ENCODE measurements at places on chromosomes 7 and 10. TPM values are rescaled to one million over a fixed set of nuclear protein-coding genes. Genes with fewer than 3 reads are reported as not detected.

DNA sequence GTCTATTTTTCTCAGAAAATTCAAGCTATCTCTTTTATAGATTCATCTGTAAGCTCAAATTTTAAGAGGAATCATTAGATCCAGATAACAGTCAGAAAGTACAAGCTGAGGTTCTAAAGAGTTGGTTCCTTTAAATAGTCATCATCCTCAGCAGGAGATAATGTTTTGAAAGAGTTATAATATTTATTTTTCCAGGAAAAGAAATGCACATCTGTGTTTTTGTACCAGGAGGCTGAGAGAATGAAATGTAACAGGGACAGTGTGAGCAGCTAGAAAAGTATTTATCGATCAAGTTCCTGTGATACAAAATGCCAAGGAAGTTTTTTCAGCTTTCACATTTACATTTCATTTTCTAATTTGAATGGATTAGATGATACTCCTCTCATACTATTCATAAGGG lies 120.2 kb upstream of the LRRTM3 start:
- no peaks in the 10 kb centered on the region for H3K36me3 ChIP-seq
- no peak for DNase-seq
- H3K4me3 ChIP-seq: no peak overlapping the region
- no peaks in the 10 kb centered on the region for H3K4me1 ChIP-seq

GRCh38 chr7:133479456-133480065 lies 226.7 kb downstream of the EXOC4 start:
- H3K4me1 ChIP-seq: no peaks in the 10 kb centered on the region
- DNase-seq: no peak
- H3K36me3 ChIP-seq: peaks cover 7% of the 10 kb centered on the region
- H3K27ac ChIP-seq: no peak overlapping the region

Gene FAM237B
- not detected for total RNA-seq

DNA sequence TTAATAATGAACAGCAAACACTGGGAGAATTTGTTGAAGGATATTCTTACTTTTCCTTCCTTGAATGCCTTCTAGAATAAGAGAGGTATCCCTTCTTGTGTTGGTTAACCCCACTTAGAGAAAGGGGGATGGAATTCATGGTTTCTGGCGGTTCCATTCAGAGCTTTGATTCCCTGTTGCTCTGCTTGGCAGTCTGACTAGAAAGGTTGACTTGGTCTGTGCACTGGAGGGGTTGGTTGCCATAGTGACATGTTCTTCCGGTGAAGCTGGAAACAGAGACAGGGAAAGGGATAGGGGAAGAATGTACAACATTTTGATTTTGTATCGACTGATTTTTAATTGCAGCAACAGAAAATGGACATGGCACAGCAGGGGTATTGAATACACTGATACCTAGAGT lies 2.5 kb downstream of the TMEM178B start:
- peaks cover 59% of the 10 kb centered on the region for H3K27me3 ChIP-seq
- H3K4me1 ChIP-seq: peaks cover 23% of the 10 kb centered on the region
- H3K27ac ChIP-seq: no peak overlapping the region
- H3K4me3 ChIP-seq: no peak overlapping the region

DNA sequence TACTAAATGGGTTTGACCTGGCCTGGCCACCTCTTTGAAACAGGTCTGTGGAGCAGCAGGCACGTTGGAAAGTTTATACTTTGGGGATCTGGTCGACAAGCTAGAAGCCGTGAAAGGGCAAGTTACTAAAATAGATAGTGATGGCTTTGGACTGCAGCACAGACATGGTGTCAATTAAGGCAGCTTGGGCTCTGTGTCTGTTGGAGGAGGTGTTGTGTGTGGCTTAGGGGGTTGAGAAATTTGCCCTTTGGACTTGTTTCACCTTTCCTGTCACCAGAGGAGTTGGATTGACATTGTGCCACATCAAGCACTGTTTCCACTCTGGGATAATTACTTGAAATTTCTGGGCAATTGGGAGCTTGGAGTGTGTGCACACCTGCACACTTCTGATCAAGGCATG lies 251.8 kb upstream of the MKI67 start:
- DNase-seq: no peak
- peaks cover 3% of the 10 kb centered on the region for H3K27me3 ChIP-seq
- H3K4me3 ChIP-seq: no peak overlapping the region

GRCh38 chr10:121243609-121244241 lies 354.5 kb downstream of the FGFR2 start:
- no peaks in the 10 kb centered on the region for H3K36me3 ChIP-seq
- no peaks in the 10 kb centered on the region for H3K4me1 ChIP-seq
- no peaks in the 10 kb centered on the region for H3K27me3 ChIP-seq
- DNase-seq: no peak

Gene FFAR4
- 4.9 TPM for total RNA-seq

Gene PCGF5
- 49.6 TPM for total RNA-seq

Gene WIPF3
- 0.67 TPM for total RNA-seq

- no peaks in the 10 kb centered on the region for H3K27me3 ChIP-seq
- DNase-seq: no peak
- no peaks in the 10 kb centered on the region for H3K36me3 ChIP-seq
- H3K4me3 ChIP-seq: no peak overlapping the region
Measured at GRCh38 chr7:101119876-101120275, 7.0 kb upstream of the SERPINE1 start.

DNA sequence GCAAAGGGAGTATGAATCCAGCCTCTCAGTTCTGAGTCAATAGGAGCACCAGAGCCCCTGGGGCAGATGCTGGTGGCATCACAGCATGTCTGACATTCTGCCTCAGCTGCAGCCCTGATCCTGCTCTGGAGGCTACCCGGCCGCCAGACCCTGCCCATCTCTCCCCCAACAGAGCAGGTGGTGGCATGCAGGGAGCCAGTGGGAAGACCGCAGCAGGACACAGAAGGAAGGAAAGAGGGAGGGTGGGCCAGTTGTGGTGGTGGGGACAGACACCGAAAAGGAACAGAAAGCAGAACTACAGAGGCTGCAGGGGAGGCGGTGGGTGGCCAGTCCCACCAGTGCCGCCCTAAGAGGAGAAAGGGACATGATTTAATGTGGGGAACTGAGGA lies 35.3 kb downstream of the BLNK start:
- H3K36me3 ChIP-seq: no peaks in the 10 kb centered on the region
- DNase-seq: no peak
- no peaks in the 10 kb centered on the region for H3K4me1 ChIP-seq
- H3K27me3 ChIP-seq: no peaks in the 10 kb centered on the region

DNA sequence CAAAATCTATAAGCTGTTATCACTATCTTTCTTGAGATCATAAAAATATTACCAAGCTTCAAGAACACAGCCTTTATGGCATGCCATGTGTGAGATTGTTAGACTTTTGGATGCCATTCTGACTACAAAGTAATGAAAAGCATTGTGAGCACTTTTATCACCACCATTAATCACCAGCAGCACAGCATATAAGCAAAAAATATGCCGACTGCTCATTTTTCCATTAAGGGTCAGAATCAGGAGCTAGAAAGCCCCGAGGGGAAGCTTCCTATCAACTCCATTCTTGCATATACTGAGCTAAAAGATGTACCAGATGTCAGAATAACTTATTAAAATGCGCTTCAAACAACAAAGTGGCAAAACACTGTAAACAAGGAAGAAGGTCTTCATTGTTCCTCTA lies 114.3 kb downstream of the LMBR1 start:
- H3K27me3 ChIP-seq: no peaks in the 10 kb centered on the region
- no peak overlapping the region for H3K4me3 ChIP-seq
- no peak for DNase-seq
- H3K4me1 ChIP-seq: no peaks in the 10 kb centered on the region
- no peaks in the 10 kb centered on the region for H3K36me3 ChIP-seq

- no peaks in the 10 kb centered on the region for H3K4me1 ChIP-seq
- no peaks in the 10 kb centered on the region for H3K36me3 ChIP-seq
- no peak overlapping the region for H3K27ac ChIP-seq
- no peak overlapping the region for H3K4me3 ChIP-seq
Measured at GRCh38 chr10:112631501-112632400, 184.7 kb downstream of the VTI1A start.

DNA sequence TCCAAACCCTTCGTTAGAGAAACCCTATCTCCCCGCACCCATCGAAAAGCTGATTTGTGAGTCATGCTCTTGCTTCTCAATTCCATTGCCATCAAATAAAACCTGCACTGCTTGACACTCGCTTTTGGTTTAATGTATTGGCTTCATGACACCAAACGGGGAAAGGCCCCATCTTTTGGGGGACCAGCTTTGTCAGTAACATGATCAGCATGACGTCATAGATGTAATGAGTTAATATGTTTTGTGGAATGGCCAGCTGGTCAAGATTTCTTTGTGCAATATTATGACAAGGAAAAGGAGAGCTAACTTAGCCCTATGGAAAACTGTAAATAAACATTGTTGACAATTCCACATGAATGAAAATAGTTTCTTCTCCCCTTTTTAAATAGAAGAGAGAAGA lies 1260.5 kb upstream of the CELF2 start:
- H3K27me3 ChIP-seq: no peaks in the 10 kb centered on the region
- no peak for DNase-seq
- no peak overlapping the region for H3K27ac ChIP-seq
- no peaks in the 10 kb centered on the region for H3K4me1 ChIP-seq
- H3K36me3 ChIP-seq: no peaks in the 10 kb centered on the region

GRCh38 chr7:33906697-33907096 lies 1.4 kb downstream of the BMPER start:
- no peak for DNase-seq
- no peaks in the 10 kb centered on the region for H3K36me3 ChIP-seq
- H3K27ac ChIP-seq: no peak overlapping the region
- peak overlapping the region; percentile 6 for H3K4me3 ChIP-seq

Gene ITIH5
- 10.5 TPM for total RNA-seq

- DNase-seq: no peak
- no peaks in the 10 kb centered on the region for H3K36me3 ChIP-seq
- peak overlapping the region; percentile 65 for H3K4me3 ChIP-seq
- H3K4me1 ChIP-seq: peaks cover 18% of the 10 kb centered on the region
- no peaks in the 10 kb centered on the region for H3K27me3 ChIP-seq
Measured at GRCh38 chr7:157567666-157568065, 230.9 kb downstream of the DNAJB6 start.

Gene MACC1
- 22.1 TPM for total RNA-seq
